Spinal cord (tissue), 10 donors: ENCODE measurements at places on chromosomes 13 and 19. TPM values are rescaled to one million over a fixed set of nuclear protein-coding genes. Genes with fewer than 3 reads are reported as not detected.

- peak overlapping the region; percentile 74 for H3K27ac ChIP-seq
- H3K27me3 ChIP-seq: peaks cover 86% of the 10 kb centered on the region
- peaks cover 7% of the 10 kb centered on the region for H3K36me3 ChIP-seq
- peak overlapping the region; percentile 50 for H3K4me3 ChIP-seq
- peaks cover 37% of the 10 kb centered on the region for H3K4me1 ChIP-seq
Measured at GRCh38 chr13:99980201-99980823, 1.3 kb upstream of the ZIC2 start.

GRCh38 chr13:66790861-66791260 lies 439.3 kb downstream of the PCDH9 start:
- DNase-seq: no peak
- H3K36me3 ChIP-seq: no peaks in the 10 kb centered on the region
- H3K27ac ChIP-seq: no peak overlapping the region

DNA sequence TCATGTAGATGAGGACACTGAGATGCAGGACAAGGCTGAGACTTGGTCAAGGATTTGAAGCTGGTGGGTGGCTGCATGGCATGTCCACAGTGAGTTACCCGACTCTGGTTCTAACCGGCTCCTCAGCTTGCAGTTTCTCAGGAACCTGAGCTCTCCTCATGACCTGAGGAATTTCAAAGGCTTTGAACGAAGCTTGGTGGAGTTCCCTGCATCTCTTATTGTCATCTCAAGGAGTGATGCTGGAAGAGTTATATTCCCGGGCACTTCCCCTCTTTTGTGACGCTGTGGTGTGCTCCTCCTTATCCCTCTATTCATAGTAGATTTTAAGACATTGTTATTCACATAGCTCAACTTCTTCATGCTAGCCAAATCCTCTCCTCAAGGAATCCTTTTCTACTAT lies 500.1 kb upstream of the HTR2A start:
- H3K27me3 ChIP-seq: no peaks in the 10 kb centered on the region
- H3K4me1 ChIP-seq: no peaks in the 10 kb centered on the region
- DNase-seq: no peak
- no peak overlapping the region for H3K4me3 ChIP-seq

DNA sequence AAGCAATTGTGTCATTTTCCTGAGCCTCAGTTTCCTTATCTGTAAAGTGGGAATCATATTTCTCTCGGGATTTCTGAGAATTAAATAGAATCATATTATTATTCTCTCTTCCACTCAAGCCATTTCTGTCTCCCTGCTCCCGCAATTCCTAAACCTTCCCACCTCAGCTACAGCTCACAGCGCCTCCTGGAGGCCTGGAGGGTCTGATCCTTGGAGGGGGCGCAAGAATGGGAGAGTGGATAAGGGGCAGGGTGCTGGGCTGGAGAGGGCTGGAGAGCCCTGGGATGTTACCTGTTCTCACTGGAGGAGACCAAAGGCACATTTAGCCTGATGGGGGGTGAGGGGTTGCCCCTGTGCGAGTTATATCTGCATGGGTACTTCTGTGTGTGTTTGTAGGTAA lies 31.1 kb upstream of the CYP2S1 start:
- H3K27ac ChIP-seq: no peak overlapping the region
- no peak overlapping the region for H3K4me3 ChIP-seq
- no peaks in the 10 kb centered on the region for H3K27me3 ChIP-seq
- no peaks in the 10 kb centered on the region for H3K4me1 ChIP-seq
- no peak for DNase-seq
- H3K36me3 ChIP-seq: no peaks in the 10 kb centered on the region

- peaks cover 26% of the 10 kb centered on the region for H3K27me3 ChIP-seq
- no peak overlapping the region for H3K4me3 ChIP-seq
- H3K27ac ChIP-seq: no peak overlapping the region
- peaks cover 16% of the 10 kb centered on the region for H3K4me1 ChIP-seq
- H3K36me3 ChIP-seq: no peaks in the 10 kb centered on the region
- DNase-seq: no peak
Measured at GRCh38 chr13:23157781-23158180, 23.0 kb upstream of the SGCG start.

DNA sequence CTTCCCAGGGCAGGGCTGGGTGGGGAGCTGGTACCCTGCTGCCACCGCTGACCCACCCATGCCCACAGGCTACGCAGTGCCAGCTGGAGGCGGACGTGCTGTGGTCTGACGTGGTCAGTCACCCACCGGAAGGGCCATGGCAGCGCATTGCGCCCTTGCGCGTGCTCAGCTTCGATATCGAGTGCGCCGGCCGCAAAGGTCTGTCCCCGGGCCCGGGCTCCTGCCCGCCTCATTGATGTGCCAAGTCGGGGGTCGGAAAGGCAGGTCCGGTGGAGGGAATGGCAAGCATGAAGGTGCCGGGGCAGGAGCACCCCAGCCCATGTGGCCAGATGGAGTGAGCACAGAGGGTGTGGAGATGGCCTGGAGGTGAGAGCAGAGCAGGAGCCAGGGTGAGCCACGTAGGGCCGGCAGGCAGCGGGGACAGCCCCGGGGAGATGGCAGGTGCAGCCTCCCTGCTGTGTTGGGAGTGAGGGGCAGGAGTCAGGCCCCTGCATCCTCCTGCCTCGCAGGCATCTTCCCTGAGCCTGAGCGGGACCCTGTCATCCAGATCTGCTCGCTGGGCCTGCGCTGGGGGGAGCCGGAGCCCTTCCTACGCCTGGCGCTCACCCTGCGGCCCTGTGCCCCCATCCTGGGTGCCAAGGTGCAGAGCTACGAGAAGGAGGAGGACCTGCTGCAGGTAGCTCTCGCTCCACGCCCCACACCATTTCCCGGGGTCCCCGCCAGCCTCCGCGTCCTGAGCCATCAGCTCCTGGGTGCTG lies 16.0 kb upstream of the SPIB start:
- H3K27ac ChIP-seq: no peak overlapping the region
- no peak overlapping the region for H3K4me3 ChIP-seq
- DNase-seq: no peak
- H3K36me3 ChIP-seq: peaks cover 60% of the 10 kb centered on the region
- no peaks in the 10 kb centered on the region for H3K27me3 ChIP-seq

Gene ZNF490
- total RNA-seq: 10.7 TPM

Gene VSIG10L
- 2.6 TPM for total RNA-seq

Gene ZNF665
- total RNA-seq: 8.5 TPM

Gene CARD8
- total RNA-seq: 48.4 TPM

Gene UNC13A
- total RNA-seq: 11.2 TPM
